ENCODE measurements at places on chromosomes 4 and X.

DNA sequence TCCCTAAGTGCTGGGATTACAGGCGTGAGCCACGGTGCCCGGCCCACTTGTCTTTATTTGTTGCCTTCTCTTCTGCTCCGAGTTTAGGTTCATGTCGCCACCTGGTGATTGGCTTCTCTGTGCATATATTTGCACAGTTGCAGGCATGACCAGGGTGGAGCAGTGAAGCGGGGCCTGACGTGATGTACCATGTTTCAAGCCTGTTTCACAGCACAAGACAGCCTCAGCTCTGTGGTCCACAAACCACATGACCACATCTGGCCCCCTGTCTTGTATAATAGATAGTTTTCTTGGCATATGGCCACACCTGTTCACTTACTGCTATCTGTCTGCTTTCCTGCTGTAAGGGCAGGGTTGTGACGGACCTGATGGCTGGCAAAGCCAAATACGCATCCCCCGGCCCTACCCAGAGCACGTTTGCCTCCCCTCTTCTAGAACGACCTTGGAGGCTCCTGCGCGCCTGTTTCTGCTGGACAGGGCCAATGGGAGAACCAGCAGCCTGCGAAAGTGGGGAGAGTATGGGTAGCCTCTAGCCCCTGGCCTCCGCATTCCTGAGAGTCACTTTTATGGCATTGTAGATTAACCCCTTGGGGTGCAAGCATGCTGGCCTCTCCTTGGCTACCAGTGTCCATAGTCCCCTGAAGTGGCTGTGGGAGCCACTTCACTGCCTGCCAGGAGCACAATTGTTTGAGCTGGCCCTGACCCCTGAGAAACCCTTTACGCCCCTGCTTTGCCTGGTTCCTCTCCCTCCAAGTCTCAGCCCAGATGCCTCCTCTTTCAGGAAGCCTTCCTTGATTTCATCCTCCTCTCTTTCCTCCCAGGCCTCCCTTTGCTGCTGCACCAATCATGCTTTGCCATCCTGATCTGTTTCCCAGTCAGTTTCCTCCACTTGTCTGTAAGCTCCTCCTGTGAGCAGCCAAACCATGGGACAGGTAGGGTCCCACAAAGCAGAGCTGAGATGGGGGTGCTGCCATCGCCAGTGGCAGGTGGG lies 6.0 kb upstream of the SH3TC1 start:
- peak; percentile 82 for DNase-seq

DNA sequence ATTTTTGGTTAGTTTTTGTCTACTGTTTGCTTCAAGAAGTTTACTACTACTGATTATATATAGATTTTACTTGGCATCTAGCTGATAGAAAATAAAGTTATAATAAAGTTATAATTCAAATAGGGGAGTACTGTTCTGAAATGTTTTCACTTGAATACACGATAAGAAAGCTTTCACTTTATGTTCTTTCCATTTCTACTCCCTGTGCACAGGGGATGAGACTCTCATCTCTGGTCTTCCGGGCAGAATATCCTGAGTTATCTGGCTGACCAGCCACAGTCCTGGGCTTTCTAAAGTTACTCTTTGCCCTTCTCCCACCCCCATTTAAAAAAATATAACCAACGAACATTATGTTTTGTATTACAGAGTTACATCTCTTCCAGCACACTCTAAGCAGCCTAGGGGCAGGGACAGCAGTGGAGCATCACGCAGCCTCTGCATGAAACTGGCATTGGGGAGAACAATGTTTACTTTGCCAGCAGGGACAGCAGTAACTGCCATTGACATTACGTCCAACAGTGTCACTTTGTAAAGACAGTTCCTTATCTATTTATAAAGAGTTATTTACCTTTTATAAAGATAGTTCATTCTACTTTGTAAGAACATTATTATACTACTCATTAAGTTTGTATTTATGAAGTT lies 64.3 kb downstream of the METTL14 start:
- DNase-seq = no peak

DNA sequence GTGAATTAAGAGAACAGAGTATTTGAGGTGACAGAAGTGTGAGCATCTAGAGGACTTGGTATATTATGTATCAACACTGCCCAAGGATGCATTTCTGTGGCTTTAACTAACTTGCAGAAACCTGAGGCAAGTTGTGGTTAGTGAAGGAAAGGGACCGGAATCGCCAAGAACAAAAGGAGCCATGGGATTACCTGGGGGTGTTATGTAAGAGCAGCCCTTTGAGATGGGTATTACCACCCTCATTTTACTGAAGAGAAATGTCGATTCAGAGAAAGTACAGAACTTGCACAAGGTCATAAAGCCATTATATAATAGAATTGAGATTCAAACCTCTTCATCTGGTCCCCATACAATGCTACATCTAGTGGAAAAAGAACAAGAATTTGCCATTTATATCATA lies 14.3 kb downstream of the TENM3 start:
- no peak for DNase-seq

- no peak for DNase-seq
Measured at GRCh38 chr4:127236889-127237288, 395.9 kb upstream of the INTU start.

GRCh38 chrX:75131973-75132627 lies 24.0 kb downstream of the ABCB7 start:
- DNase-seq = no peak

Measured in colonic mucosa (tissue), 4 donors.